Activated naive CD4-positive, alpha-beta T cell treated with anti-CD3 and anti-CD28 coated beads for 36 hours (primary cell): ENCODE measurements at places on chromosomes 13 and 19. TPM values are rescaled to one million over a fixed set of nuclear protein-coding genes. Genes with fewer than 3 reads are reported as not detected.

The CLEC11A gene
- 0.69 TPM for total RNA-seq

The ZNF729 gene
- total RNA-seq = not detected

The PABPC3 gene
- total RNA-seq = 1.3 TPM

The PGLYRP2 gene
- total RNA-seq = 0.07 TPM

The ZSCAN1 gene
- total RNA-seq = not detected

The ZSWIM9 gene
- 6.7 TPM for total RNA-seq

The SBK3 gene
- total RNA-seq = not detected

The IRGC gene
- total RNA-seq = not detected

The CPAMD8 gene
- total RNA-seq = 0.41 TPM

The ZNF221 gene
- 0.89 TPM for total RNA-seq

The CKM gene
- total RNA-seq = not detected

The ZNF543 gene
- total RNA-seq = 3.5 TPM

The LGALS13 gene
- not detected for total RNA-seq

The TRPM4 gene
- 0.62 TPM for total RNA-seq

The C19orf85 gene
- not detected for total RNA-seq

The APOE gene
- 0.72 TPM for total RNA-seq

The PDE4C gene
- total RNA-seq = not detected

The ZNF878 gene
- 0.38 TPM for total RNA-seq

The ZNF576 gene
- 11.6 TPM for total RNA-seq

The ANGPTL4 gene
- total RNA-seq = not detected

The ZNF442 gene
- total RNA-seq = 1.7 TPM

The POLR1G gene
- 7.6 TPM for total RNA-seq

The ADGRE3 gene
- total RNA-seq = not detected

The F2RL3 gene
- total RNA-seq = not detected

The C1QTNF9 gene
- not detected for total RNA-seq

The CCDC169 gene
- 1.0 TPM for total RNA-seq

The FCHO1 gene
- 48.9 TPM for total RNA-seq

The PSG1 gene
- not detected for total RNA-seq

The ZNF587B gene
- total RNA-seq = 8.7 TPM

The COX7A1 gene
- total RNA-seq = not detected

The CEACAM5 gene
- not detected for total RNA-seq

The SPRED3 gene
- total RNA-seq = 1.7 TPM

The ZNF585A gene
- total RNA-seq = 9.1 TPM

The STAP2 gene
- 10.7 TPM for total RNA-seq

The TOMM40 gene
- total RNA-seq = 75.0 TPM

The LILRB4 gene
- not detected for total RNA-seq

The EXOC3L2 gene
- total RNA-seq = not detected

The SERP2 gene
- 0.38 TPM for total RNA-seq

The CILP2 gene
- 0.14 TPM for total RNA-seq

The PSPN gene
- 2.5 TPM for total RNA-seq

The TEX101 gene
- total RNA-seq = not detected

The DGKH gene
- 12.6 TPM for total RNA-seq

The SBNO2 gene
- total RNA-seq = 112 TPM

The ATP8A2 gene
- 0.22 TPM for total RNA-seq

The FDX2 gene
- total RNA-seq = 9.5 TPM

The RTBDN gene
- total RNA-seq = not detected

The S1PR5 gene
- not detected for total RNA-seq

The ADGRE1 gene
- 9.1 TPM for total RNA-seq

The KLHL1 gene
- total RNA-seq = not detected

The ZNF709 gene
- 1.9 TPM for total RNA-seq

The FAAP24 gene
- 10.5 TPM for total RNA-seq
